ENCODE measurements at places on chromosomes 4 and X. TPM values are rescaled to one million over a fixed set of nuclear protein-coding genes. Genes with fewer than 3 reads are reported as not detected.

The HMX1 gene
- not detected for total RNA-seq

The CITED1 gene
- not detected for total RNA-seq

The PDHA2 gene
- total RNA-seq, result not detected

The RAI2 gene
- total RNA-seq, result 32.8 TPM

The CT55 gene
- total RNA-seq, result not detected

The PAGE4 gene
- total RNA-seq, result not detected

- DNase-seq, result no peak
These were observed 270.5 kb upstream of the ARSJ start for GRCh38 chr4:114249976-114250375.

DNA sequence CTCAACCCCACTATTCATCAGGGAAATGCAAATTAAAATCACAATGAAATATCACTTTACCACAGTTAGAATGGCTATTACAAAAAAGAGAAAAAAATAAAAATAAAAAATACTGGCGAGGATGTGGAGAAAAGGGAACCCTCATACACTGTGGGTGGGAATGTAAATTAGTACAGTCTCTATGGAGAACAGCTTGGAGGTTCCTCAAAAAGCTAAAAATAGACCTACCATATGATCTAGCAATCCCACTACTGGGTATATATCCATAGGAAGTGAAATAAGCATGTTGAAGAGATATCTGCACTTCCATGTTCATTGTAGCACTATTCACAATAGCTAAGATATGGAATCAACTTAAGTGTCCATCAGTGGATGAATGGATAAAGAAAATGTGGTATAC lies 50.5 kb upstream of the PAGE1 start:
- DNase-seq, result no peak

- DNase-seq, result peak; percentile 85
These were observed 419 bp downstream of the ADD1 start for GRCh38 chr4:2843941-2844584.

- no peak for DNase-seq
These were observed 115.6 kb downstream of the CAMK2D start for GRCh38 chr4:113645771-113646441.

DNA sequence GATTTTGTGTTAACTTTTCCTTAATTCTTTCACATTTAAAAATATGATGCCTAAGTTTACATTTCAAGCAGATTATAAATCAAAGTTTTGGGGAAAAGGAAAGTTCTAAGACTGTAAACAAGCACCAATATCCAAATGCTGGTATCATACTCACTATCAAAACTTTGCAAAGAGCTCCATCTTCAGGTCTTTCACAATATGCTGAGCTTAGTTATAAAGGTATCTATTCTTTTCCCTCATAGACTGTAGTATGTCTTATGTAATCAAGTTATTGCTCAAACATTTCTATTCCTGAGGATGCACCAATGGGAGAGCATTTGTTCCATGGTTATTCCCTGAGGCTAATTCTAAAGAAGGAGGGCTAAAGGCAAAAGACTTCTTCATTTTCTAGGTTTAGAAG lies 207.9 kb upstream of the FAM241A start:
- DNase-seq, result no peak

GRCh38 chr4:88911246-88912212 lies 145.5 kb downstream of the FAM13A start:
- DNase-seq, result no peak

DNA sequence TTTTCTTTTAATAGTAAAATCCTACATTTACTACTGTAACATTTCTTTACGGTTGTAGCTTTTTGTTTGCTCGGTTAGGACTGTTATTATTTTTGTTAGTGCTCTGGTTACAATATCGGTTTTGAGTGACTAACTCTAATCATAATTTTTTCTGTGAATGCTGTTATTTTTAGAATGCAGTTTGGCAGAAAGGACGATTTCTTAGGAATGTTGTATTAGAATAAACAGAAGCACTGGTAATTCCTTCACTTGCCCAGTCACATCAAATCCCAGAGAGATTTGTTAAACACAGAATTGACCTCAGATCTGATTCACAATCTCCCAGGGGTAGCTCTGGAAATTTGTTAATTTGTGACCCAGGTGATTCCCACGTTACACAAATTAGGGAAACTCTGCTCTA lies 21.7 kb downstream of the DDIT4L start:
- DNase-seq, result no peak

DNA sequence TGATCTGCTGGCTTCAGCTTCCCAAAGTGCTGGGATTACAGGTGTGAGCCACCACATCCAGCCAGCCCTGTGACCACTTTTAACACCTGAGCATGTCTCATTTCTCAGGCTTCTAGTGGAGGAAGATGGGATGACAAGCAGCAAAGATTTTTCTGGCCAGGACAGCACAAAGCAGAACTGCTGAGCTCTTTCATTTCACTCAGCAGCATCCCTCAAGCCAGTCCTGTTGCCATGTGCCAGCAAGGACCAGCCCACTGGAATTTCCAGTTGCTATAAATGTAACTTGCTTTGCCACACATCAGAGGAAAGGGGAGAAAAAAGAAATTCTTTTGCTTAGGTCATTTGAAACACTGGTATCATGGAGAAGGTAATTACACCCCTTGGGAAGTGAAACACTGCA lies 75.9 kb downstream of the SLC9A7 start:
- DNase-seq, result no peak

DNA sequence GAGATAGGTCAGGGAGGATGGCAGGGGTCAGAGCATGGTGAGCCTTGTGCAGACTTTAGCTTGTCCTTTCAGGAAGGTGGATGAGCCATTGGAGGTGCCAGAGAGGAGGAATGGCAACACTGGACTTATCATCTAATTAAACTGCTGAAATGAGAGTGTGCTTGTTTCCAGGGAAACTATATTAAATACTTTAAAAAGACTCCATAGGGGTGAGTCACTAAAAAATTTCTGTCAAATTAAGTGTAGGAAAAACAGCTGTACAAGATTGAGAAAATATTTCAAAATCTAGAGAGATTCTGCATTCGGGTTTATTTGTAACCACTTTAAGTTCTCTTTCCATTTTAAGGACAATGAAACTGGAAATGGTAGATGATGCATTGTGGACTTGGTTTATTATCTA lies 11.4 kb downstream of the FRAS1 start:
- no peak for DNase-seq

DNA sequence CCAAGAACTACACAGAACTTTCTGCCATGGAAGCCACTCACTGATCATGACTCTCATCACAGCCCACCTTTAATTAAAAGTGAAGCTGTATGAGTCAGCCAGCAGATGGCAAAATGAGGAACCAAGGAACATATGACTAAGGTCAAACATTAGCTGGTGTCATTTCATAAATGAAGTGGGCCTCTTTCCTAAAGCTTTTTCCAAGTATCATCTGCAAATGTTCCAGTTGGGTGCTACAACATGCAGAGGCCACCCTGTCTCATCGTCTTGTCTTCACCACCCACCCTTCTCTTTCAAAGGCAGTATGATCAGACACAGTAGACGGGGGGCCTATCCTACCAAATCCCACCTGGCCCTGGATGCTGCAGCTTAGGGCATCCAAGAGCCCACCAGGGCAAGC lies 9.2 kb upstream of the EOLA1 start:
- DNase-seq, result no peak

GRCh38 chr4:7195141-7195515 lies 2.8 kb downstream of the SORCS2 start:
- DNase-seq, result no peak

- DNase-seq, result no peak
These were observed 280.3 kb downstream of the ARHGAP24 start for GRCh38 chr4:85755285-85755684.

DNA sequence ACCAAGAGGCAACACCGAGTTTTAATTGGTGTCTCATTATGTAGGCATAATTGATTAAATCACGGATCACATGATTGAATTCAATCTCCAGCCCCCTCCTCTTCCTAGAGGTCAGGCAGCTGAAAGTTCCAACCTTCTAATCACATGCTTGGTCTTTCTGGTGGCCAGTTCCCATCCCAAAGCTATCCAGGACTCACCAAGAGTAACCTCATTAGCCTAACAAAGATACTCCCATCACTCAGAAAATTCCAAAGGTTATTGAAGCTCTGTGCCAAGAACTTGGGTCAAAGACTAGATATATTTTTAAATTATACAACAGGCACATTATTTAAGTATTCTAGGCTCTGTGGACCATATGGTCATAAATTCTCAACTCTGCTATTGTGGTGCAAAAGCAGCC lies 65.1 kb downstream of the SLC10A7 start:
- DNase-seq, result no peak
